Uterus (tissue), 4 donors: ENCODE measurements at places on chromosomes 1 and 21.

- no peaks in the 10 kb centered on the region for H3K27me3 ChIP-seq
- H3K27ac ChIP-seq, result no peak overlapping the region
- H3K36me3 ChIP-seq, result no peaks in the 10 kb centered on the region
- DNase-seq, result no peak
Measured at GRCh38 chr1:1162597-1163537, 10.8 kb upstream of the TTLL10 start.

DNA sequence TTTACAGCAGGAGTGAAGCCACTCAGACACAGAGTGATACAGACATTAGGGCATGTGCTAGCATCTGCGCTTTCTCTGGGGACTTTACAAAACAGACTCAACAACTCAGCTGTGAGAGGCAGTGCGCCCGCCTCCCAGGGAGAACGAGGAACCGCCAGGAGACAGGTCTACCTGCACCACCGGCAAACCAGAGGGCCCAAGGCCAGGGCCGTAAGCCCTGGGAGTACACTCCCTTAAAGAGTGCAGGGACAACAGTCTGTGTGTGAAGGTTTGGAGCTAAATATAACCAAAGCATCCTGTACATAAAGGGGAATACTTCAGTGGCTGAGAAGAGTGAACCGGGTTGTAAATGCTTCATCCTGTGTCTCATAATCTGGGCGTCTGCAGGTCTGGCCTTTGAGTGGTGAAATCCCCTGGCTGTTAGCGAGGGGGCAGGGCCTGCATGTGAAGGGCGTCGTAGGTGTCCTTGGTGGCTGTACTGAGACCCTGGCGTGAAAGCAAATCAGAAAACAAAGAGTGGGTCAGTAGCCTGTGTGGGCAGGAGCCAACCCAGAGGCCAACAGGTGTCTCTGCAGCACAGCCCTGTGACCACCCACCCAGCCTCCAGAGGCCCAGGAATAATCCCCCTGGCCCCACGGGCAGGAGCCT, 86.9 kb downstream of the CD247 start:
- no peaks in the 10 kb centered on the region for H3K4me1 ChIP-seq
- H3K27me3 ChIP-seq, result no peaks in the 10 kb centered on the region
- no peak overlapping the region for H3K4me3 ChIP-seq
- H3K36me3 ChIP-seq, result no peaks in the 10 kb centered on the region

- no peaks in the 10 kb centered on the region for H3K4me1 ChIP-seq
- H3K27me3 ChIP-seq, result no peaks in the 10 kb centered on the region
- no peak for DNase-seq
- no peak overlapping the region for H3K27ac ChIP-seq
- no peaks in the 10 kb centered on the region for H3K36me3 ChIP-seq
Measured at GRCh38 chr1:32285658-32286057, 6.2 kb upstream of the HDAC1 start.

GRCh38 chr1:44786138-44786840, 1.7 kb downstream of the BEST4 start:
- H3K27ac ChIP-seq, result peak overlapping the region; percentile 68
- H3K36me3 ChIP-seq, result no peaks in the 10 kb centered on the region
- no peaks in the 10 kb centered on the region for H3K27me3 ChIP-seq
- DNase-seq, result peak; percentile 64
- H3K4me3 ChIP-seq, result peak overlapping the region; percentile 36

DNA sequence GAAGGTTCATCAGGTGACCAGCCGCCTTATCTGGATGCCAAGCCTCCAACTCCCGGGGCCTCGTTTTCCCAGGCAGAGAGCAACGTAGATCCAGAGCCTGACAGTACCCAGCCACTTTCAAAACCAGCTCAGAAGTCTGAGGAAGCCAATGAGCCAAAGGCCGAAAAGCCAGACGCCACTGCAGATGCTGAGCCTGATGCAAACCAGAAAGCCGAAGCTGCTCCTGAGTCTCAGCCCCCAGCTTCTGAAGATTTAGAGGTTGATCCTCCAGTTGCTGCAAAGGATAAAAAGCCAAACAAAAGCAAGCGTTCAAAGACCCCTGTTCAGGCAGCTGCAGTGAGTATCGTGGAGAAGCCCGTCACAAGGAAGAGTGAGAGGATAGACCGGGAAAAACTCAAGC, 44.5 kb downstream of the ZBTB17 start:
- no peak for DNase-seq
- H3K4me1 ChIP-seq, result no peaks in the 10 kb centered on the region
- H3K36me3 ChIP-seq, result no peaks in the 10 kb centered on the region

GRCh38 chr1:9687120-9687873, 35.8 kb downstream of the PIK3CD start:
- peak; percentile 63 for DNase-seq
- H3K27ac ChIP-seq, result peak overlapping the region; percentile 67
- H3K4me3 ChIP-seq, result peak overlapping the region; percentile 75
- no peaks in the 10 kb centered on the region for H3K36me3 ChIP-seq

GRCh38 chr1:239493811-239494414, 107.5 kb downstream of the CHRM3 start:
- no peaks in the 10 kb centered on the region for H3K27me3 ChIP-seq
- H3K36me3 ChIP-seq, result no peaks in the 10 kb centered on the region
- H3K4me3 ChIP-seq, result no peak overlapping the region
- no peak overlapping the region for H3K27ac ChIP-seq
- DNase-seq, result no peak
- H3K4me1 ChIP-seq, result no peaks in the 10 kb centered on the region

GRCh38 chr1:242023805-242024204, 24.9 kb upstream of the MAP1LC3C start:
- no peaks in the 10 kb centered on the region for H3K4me1 ChIP-seq
- H3K27me3 ChIP-seq, result no peaks in the 10 kb centered on the region
- H3K36me3 ChIP-seq, result no peaks in the 10 kb centered on the region
- no peak overlapping the region for H3K27ac ChIP-seq
- H3K4me3 ChIP-seq, result no peak overlapping the region

GRCh38 chr1:160124705-160125478, 9.3 kb downstream of the ATP1A2 start:
- H3K4me1 ChIP-seq, result no peaks in the 10 kb centered on the region
- no peaks in the 10 kb centered on the region for H3K36me3 ChIP-seq
- no peak for DNase-seq

GRCh38 chr1:69737527-69738185, 169.9 kb downstream of the LRRC7 start:
- no peaks in the 10 kb centered on the region for H3K27me3 ChIP-seq
- H3K36me3 ChIP-seq, result no peaks in the 10 kb centered on the region
- H3K4me3 ChIP-seq, result no peak overlapping the region
- no peak for DNase-seq

DNA sequence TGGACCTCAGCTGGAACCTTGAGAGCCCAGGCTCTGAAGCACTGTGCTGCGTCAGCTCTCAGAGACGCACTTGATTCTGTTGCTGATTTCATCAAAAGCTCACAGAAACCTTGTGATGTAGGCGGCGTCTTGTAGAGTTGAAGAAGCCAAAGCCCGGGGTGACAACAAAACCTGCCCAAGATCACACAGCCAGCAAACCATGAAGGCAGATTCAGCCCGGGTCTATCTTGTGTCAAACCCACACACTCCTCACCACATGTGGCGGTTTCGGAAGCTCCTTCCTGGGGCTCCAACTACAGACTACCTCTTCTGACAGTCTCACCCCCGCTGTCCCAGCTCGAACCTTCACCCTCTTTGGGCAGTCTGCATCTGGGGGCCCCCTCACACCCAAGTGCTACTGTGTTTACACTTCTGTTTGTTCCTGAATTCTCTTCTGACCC, 50.4 kb downstream of the TENT5C start:
- H3K4me3 ChIP-seq, result no peak overlapping the region
- DNase-seq, result no peak
- H3K36me3 ChIP-seq, result no peaks in the 10 kb centered on the region

DNA sequence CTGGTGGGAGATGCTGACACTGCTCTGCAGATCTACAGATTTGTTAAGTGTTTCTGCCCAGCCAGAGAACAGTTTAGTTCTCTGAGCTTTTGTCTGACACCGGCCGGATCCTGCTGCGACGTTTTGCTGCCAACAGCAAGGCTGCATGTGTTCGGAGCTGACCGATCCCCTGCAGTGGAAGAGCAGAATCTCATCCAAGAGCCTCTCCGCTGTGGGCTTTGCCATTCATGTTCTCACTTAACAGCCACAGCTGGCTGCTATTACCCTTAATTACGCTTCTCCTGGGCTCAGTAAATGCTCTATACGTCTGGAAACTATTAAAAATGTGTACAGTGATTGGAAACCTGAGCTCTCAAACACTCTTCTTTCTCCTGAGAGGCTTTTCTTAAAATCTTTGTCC, 105.3 kb downstream of the BCAR3 start:
- no peak overlapping the region for H3K27ac ChIP-seq
- H3K27me3 ChIP-seq, result no peaks in the 10 kb centered on the region
- H3K4me1 ChIP-seq, result no peaks in the 10 kb centered on the region

- no peak overlapping the region for H3K4me3 ChIP-seq
- no peaks in the 10 kb centered on the region for H3K4me1 ChIP-seq
- H3K27me3 ChIP-seq, result no peaks in the 10 kb centered on the region
- no peak for DNase-seq
- H3K36me3 ChIP-seq, result no peaks in the 10 kb centered on the region
Measured at GRCh38 chr1:200243042-200243437, 166.8 kb downstream of the ZNF281 start.

- H3K4me1 ChIP-seq, result peaks cover 13% of the 10 kb centered on the region
- peaks cover 26% of the 10 kb centered on the region for H3K27me3 ChIP-seq
- no peak for DNase-seq
- H3K36me3 ChIP-seq, result no peaks in the 10 kb centered on the region
- no peak overlapping the region for H3K4me3 ChIP-seq
- no peak overlapping the region for H3K27ac ChIP-seq
Measured at GRCh38 chr1:99003581-99004253, 944 bp downstream of the PLPPR5 start.

DNA sequence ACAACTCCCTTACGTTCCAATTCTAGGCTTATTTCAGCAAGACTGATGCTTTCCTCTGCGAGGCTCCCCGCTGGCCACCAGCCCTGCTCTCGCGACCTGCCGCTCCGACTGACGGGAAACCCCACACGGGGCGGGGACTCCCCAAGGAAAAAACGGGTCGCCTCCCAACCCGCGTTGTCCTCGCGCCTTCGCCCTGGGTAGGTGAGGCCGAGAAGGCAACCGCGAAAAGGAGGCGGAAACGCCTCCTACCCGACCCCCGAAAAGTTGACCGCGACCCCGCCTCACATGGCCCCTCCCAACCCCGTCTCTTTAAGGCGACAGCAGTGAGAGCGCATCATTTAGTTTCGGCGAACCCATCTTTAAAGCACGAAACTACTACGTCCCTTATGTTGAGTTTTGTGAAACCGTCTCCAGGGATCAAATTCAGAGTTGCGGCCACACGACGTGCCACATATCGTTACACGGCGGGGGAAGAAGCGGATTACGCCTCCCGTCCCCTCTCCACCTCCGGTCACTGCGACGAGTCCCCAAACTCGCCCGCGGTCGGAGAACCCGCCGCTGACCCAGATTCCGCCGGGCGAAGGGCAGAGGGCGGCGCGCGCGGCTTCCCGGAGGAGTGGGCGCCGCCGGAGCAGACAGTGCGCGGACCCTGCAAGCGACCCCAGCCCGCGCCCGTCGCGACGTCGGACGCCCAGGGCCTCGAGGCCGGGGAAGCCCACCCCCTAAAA, 1.2 kb downstream of the ANP32E start:
- H3K4me3 ChIP-seq, result peak overlapping the region; percentile 58
- no peaks in the 10 kb centered on the region for H3K36me3 ChIP-seq
- peak overlapping the region; percentile 94 for H3K27ac ChIP-seq
- DNase-seq, result peak; percentile 82
- H3K4me1 ChIP-seq, result peaks cover 6% of the 10 kb centered on the region
- H3K27me3 ChIP-seq, result no peaks in the 10 kb centered on the region
